ENCODE measurements at places on chromosomes 5 and 9.

GRCh38 chr5:35089334-35090314, 41.9 kb upstream of the AGXT2 start:
- DNase-seq, result peak; percentile 80

DNA sequence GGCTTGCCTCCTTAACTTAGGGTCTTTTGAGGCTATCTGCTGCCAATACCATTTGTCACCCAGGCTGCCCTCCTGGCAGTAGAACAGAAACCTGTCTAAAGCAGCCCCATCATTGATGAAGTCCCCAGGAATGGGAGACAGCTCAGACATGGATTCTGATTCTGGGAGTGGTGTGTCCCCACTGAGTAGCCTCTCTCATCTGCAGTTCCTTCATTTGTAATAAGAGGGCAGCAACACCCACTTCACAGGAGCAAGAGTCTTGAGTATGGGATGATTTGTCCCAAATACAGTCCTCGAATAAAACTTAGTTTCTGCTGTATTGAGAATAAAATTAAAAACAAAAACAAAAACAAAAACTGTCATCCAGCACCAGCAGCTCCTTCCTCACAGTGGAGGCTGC, 167.6 kb downstream of the ASTN2 start:
- DNase-seq, result no peak

- no peak for DNase-seq
These were observed 162.0 kb upstream of the SEMA6A start for GRCh38 chr5:116736671-116737070.

- DNase-seq, result no peak
These were observed 28.1 kb downstream of the FYB1 start for GRCh38 chr5:39191216-39191615.

DNA sequence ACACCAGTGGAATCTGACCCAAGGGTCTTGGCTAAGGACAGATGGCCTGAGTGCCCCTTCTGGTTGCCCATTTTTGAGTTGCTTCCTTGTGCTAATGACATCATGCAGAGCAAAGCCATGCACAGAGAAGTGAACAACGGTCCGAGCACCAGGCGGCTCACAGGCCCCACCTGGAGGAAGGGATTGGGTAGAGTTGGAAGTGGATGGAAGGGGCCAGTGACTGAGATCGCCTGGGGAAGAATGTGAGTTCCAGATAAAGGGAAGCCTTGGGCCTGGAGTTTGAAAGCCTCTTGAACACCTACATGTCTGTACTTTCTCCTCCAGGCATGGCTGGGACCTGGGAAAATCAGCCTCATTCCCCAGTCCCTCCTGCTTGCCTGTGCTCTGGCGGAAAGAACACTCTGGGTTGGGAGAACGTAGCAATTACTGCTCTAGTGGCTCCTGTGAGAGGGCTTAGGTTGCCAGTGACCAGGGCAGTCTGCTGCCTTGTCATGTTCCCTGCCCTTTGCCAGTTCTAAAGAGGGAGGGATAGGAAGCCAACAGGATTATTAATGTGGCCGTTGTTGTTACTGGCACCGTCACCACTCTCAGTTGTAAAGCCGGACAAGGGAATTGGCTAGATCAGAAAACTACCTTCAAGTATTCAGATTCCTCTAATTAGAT, 62.5 kb upstream of the PTPN3 start:
- no peak for DNase-seq

DNA sequence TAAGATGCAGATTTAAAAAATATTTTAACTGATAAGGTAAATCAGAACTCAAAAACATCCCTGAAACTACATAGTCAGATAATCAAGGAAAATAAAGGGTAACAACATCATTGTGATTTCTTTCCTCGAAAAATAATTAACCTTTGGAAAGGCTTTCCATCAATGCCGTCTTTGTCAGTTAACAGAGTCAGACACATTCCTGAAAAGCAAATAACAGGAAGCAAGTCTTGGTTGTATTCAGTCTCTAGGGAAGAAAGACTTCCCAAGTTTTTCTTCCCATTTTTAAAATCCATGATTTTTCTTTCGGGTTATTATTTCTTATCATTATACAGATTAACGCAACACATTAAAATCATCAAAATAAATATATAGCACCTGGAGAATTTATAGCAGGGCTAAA, 256.4 kb upstream of the CDH6 start:
- no peak for DNase-seq

GRCh38 chr9:26157411-26157810, 479.2 kb upstream of the TUSC1 start:
- DNase-seq, result no peak
